ENCODE measurements at places on chromosomes 1 and 21.

GRCh38 chr1:53276902-53277281, 38.6 kb upstream of the MAGOH start:
- DNase-seq, result no peak

DNA sequence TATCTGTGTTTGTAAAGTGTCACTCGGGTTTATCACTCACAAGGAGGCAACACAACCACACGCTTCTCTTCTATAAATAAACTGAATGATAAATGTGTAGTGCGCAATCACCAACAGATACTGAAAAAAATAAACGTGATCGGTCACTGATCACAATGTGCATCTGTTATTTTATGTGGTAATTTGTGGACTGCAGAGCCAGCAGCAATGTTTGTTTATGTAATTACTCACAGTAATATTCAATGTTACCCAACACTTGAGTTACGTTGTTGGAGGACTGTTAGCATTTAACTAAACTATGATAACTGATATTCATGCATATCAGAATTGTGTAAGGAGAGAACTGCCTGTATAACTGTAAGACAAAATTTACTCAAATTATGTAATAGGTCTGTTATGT, 129.6 kb downstream of the USH2A start:
- peak; percentile 85 for DNase-seq

- no peak for DNase-seq
Observed at GRCh38 chr1:230971771-230972170, 6.9 kb downstream of the TTC13 start.

GRCh38 chr1:209248649-209249279, 334.8 kb upstream of the CAMK1G start:
- DNase-seq, result peak; percentile 59

DNA sequence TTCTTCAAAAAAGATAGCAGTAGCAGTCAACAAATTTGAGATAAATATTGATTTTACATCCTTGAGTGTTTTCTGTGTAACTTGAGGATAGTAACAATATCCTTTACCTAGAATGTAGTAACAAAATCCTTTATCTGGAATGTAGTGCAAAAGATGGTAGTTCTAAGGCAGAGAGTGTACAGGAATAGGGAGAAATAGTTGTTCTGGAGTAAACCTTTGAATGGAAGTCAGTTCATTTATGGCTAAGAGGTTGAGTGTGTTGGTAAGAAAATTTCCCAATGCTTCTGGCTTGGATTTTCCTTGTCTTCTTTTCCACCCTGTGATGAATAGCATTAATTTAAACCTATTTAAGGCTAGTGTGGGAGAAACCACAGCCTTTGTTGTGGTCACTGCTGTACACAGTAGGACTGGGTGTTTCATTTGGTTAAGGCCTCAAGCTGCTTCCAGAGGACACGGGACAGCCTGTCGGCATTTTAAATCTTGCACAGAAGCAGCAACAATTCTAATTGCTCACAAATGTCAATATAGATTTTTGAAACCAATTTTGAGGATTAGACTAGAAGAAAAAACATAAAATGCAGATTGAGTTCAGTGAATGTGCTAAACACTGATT, 11.3 kb downstream of the NFIA start:
- no peak for DNase-seq

GRCh38 chr1:107750364-107750959, 214.5 kb downstream of the VAV3 start:
- peak; percentile 56 for DNase-seq

DNA sequence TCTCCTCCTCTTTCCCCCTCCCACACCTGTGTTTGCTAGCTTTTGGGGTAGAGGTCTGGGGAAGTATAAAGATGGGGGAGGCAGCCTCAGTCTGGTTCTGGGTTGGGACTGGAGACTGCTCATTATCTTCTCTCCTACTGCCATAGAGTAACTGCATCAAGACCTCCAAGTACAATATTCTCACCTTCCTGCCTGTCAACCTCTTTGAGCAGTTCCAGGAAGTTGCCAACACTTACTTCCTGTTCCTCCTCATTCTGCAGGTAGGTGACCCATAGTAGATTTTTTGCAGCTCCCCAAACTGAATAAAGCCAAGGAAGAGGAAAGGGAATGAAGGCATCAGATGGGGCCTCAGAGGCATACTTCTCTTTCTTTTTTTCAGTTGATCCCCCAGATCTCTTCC, 5.3 kb downstream of the ATP8B2 start:
- DNase-seq, result no peak

DNA sequence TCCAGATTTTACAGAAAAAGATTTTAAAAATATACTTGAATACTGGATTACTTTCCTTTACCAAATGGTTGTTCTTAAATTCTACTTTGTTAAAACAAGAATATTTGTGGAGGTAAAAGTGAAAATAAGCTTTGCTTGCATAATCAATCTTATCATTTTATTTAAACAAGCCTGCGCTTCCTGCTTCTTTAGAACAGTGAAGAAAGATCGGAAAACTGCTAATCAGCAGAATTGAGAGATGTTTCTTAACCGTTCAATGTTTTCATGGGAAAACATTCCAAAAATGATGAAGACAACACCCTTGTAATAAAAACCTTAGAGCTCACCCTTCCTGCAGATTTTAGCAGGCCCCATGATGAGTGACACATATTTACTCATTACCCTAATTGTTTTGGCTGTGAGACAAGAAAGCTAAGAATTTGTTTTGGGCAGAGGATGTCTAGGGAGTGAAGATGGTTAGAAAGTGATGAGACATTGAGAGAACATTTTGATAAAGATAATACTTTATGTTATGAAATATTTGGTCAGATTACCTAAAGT, 72.6 kb downstream of the TPR start:
- DNase-seq, result no peak

GRCh38 chr21:42682661-42683210, 29.3 kb downstream of the PDE9A start:
- DNase-seq, result no peak

- no peak for DNase-seq
Observed at GRCh38 chr1:31421371-31422040, 8.5 kb downstream of the SERINC2 start.

Data from NCI-H460 (cell line).